ENCODE measurements at places on chromosomes 4 and X.

DNA sequence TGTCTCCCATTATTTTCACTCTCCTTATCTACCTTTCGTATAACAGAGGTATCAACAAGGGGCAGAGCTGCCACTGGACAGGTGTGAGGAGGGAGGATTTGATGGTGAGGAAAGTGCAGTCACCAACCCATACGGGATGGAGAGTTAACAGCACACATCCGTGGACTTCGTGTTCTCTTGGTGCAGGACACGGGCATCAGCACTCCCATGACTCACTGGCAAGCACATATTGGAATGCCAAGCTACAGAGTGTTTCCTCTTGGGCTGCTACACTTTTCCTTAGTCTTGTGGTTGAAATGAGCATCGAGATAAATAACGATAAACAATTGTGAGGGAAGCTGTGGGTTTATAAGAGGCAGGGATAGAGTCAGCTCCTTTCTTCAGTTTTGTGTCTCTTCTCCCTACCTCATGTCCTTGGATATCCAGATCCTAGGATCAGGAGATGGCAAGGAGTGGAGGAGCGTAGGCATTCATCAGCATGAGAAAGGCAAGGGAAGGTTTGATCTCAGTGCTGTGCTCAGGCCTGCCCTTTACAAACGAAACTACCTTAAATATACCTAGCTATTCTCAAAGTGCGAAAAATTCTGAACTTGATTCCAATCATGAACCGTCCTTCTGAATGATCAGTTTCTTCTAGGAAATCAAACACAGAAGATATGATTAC, 96.3 kb downstream of the ZNF827 start:
- DNase-seq, result no peak

- DNase-seq, result no peak
These were observed 209.9 kb downstream of the RELL1 start for GRCh38 chr4:37476256-37476655.

GRCh38 chr4:3257103-3257555, 8.2 kb downstream of the MSANTD1 start:
- no peak for DNase-seq

GRCh38 chrX:77749695-77750094, 36.3 kb downstream of the ATRX start:
- DNase-seq, result no peak

DNA sequence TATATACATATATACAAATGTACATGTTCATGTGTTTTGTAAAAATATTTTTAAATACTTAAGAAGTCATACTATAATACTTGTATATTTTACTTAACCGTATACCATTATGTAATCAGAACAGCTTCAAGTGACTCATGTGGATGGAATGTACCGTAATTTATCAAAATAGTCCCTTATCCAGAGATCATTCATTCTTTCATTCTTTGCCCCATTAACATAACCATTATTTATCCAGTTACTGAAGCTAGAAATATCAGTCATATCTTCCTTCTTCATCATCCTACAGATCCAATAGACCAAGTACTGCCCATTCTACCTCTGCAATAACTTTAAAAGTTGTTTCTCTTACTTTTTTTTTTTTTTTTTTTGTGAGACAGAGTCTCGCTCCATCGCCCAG, 164.2 kb downstream of the MAB21L2 start:
- no peak for DNase-seq

Measured in CD8-positive, alpha-beta T cell (primary cell).